Naive thymus-derived CD8-positive, alpha-beta T cell (primary cell): ENCODE measurements at places on chromosomes 7 and 10.
A peak's percentile ranks its signal among the peaks of the same experiment; 100 is the strongest.

GRCh38 chr10:852386-852785 is 79.1 kb downstream of the LARP4B start:
- no peak overlapping the region for H3K27ac ChIP-seq
- peaks cover 93% of the 10 kb centered on the region for H3K36me3 ChIP-seq
- no peak overlapping the region for H3K4me3 ChIP-seq
- no peaks in the 10 kb centered on the region for H3K27me3 ChIP-seq
- DNase-seq, result no peak
- peaks cover 63% of the 10 kb centered on the region for H3K4me1 ChIP-seq

DNA sequence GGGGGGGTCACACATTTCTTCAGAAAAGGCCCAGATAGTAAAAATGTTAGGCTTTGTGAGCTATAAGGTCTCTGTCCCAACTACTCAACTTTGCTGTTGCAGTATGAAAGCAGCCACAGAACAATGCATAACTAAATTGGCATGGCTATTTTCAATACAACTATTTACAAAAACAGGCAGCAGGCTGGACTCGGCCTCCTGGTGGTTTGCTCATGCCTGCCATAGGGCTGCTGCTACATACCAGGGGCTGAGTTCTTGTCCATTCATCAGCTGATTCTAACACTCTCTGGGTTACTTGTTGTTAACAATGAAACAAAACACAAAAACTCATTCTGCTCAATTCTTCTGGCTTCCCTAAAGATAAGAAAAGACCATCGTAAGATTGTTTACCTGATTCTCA is 109.4 kb upstream of the ADAM12 start:
- no peaks in the 10 kb centered on the region for H3K4me1 ChIP-seq
- no peak for DNase-seq
- H3K4me3 ChIP-seq, result no peak overlapping the region

GRCh38 chr10:24518981-24519597 is 204.6 kb downstream of the ARHGAP21 start:
- peak overlapping the region; percentile 73 for H3K4me3 ChIP-seq
- H3K27me3 ChIP-seq, result no peaks in the 10 kb centered on the region
- DNase-seq, result peak; percentile 11
- H3K36me3 ChIP-seq, result no peaks in the 10 kb centered on the region
- H3K4me1 ChIP-seq, result peaks cover 15% of the 10 kb centered on the region

DNA sequence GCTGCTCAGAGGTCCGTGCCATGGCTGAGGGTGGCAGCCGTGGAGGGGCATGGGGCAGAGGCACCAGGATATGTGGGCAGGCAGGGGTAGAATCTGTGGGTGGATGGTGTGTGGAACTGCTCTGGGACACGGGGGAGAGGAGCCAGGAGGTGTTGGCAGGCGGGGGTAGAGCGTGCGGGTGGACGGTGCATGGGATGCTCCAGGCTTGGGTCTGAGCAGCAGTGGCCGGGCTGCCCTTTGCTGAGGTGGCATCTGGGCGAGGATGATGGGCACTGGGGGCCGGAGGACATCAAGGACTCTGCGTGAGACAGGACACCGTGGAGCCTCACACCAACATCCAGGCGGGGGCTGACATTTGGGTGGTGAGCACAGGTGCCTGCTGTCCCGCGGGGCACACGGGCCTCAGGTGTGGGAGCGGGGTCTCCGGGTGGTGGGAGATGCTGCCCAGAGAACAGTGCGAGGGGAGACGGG is 46.2 kb downstream of the JAKMIP3 start:
- H3K4me1 ChIP-seq, result no peaks in the 10 kb centered on the region
- no peak overlapping the region for H3K27ac ChIP-seq
- H3K27me3 ChIP-seq, result peaks cover 11% of the 10 kb centered on the region
- H3K4me3 ChIP-seq, result no peak overlapping the region

DNA sequence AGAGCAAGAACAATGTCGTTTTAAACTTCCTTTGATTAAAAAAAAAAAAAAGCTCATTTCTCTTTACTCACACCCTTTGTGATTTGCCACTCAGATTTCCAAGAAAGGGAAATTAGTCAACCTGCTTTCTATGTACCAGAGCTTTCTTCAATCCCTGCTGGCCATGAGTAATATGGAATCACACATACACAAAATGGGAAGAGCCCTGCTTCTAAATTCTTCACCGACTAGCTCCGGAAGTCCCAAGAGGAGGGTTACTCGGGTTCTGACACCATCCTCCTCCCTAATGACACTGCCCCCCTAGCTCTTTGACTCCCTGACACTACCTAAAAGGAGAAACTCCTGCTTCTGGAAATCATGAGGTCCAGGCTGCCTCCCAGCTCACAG is 81.8 kb upstream of the SFMBT2 start:
- H3K27ac ChIP-seq, result no peak overlapping the region
- peaks cover 68% of the 10 kb centered on the region for H3K4me1 ChIP-seq
- DNase-seq, result no peak
